Activated CD8-positive, alpha-beta T cell treated with anti-CD3 and anti-CD28 coated beads, Interleukin-2, amount 10 ng/mL, durations not matched to agents 7 days and 5 days (primary cell): ENCODE measurements at places on chromosomes 3 and 15.

DNA sequence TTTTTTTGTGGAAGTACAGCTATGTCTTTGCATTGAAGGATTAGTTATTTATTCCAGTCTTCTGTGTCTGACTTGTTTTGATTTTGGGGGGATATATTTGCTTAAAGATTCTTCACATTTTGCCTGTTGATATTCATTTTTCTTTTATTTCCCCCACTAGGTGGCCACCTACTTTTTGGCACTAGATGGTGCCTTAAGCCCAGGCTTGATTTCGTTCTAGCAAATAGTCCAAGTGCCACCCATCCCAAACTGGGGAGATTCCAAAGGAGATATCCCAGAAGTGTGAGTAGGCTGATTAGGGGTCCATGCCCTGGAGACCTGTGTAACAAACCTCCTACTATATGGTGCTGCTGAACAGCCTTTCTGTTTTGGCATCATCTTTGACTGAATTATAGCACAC, 80.0 kb upstream of the SPATA16 start:
- H3K27me3 ChIP-seq = no peaks in the 10 kb centered on the region
- no peaks in the 10 kb centered on the region for H3K4me1 ChIP-seq
- H3K4me3 ChIP-seq = no peak overlapping the region
- no peak for DNase-seq
- no peak overlapping the region for H3K27ac ChIP-seq
- H3K36me3 ChIP-seq = no peaks in the 10 kb centered on the region

GRCh38 chr3:77222701-77223100, 182.8 kb downstream of the ROBO2 start:
- H3K4me3 ChIP-seq = no peak overlapping the region
- no peaks in the 10 kb centered on the region for H3K27me3 ChIP-seq
- no peaks in the 10 kb centered on the region for H3K36me3 ChIP-seq

- no peaks in the 10 kb centered on the region for H3K4me1 ChIP-seq
- no peaks in the 10 kb centered on the region for H3K27me3 ChIP-seq
- no peak overlapping the region for H3K27ac ChIP-seq
- peaks cover 5% of the 10 kb centered on the region for H3K36me3 ChIP-seq
Measured at GRCh38 chr3:38536671-38537070, 40.5 kb downstream of the EXOG start.

- no peak overlapping the region for H3K4me3 ChIP-seq
- H3K4me1 ChIP-seq = peaks cover 1% of the 10 kb centered on the region
- no peaks in the 10 kb centered on the region for H3K36me3 ChIP-seq
- peaks cover 3% of the 10 kb centered on the region for H3K27me3 ChIP-seq
Measured at GRCh38 chr3:159813822-159814531, 174.7 kb upstream of the IL12A start.

- H3K36me3 ChIP-seq = no peaks in the 10 kb centered on the region
- DNase-seq = no peak
- H3K4me1 ChIP-seq = no peaks in the 10 kb centered on the region
- H3K27me3 ChIP-seq = peaks cover 6% of the 10 kb centered on the region
Measured at GRCh38 chr3:107826727-107827126, 264.1 kb downstream of the CD47 start.

DNA sequence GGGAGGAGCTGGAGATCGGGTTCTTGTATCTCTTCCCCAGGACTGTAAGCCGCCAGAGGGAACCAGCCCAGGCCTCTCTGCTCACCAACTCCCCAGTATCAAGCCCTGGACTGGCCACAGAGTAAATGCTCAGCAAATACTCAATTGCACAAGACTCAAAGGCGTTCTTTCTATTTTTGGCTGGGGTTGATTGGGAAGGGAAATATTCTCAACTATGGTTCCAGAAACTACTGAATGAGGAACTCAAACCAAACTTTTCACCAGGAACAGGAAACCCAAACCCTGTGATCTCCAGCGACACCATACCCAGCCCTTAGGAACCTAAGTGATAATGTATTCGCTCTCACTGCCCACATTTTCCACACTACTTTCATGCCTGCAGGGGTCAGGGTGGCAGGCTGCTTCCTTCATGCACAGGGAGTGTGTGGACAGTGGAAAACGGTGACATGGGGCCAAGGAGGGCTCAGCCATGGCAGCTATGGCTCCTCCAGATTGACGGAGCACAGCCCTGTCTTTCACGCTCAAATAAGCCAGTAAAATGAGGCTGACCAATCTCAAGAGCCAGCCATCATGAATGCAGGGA, 124.7 kb upstream of the RAD18 start:
- H3K27ac ChIP-seq = no peak overlapping the region
- peaks cover 1% of the 10 kb centered on the region for H3K27me3 ChIP-seq
- H3K36me3 ChIP-seq = no peaks in the 10 kb centered on the region
- no peak overlapping the region for H3K4me3 ChIP-seq
- DNase-seq = no peak

DNA sequence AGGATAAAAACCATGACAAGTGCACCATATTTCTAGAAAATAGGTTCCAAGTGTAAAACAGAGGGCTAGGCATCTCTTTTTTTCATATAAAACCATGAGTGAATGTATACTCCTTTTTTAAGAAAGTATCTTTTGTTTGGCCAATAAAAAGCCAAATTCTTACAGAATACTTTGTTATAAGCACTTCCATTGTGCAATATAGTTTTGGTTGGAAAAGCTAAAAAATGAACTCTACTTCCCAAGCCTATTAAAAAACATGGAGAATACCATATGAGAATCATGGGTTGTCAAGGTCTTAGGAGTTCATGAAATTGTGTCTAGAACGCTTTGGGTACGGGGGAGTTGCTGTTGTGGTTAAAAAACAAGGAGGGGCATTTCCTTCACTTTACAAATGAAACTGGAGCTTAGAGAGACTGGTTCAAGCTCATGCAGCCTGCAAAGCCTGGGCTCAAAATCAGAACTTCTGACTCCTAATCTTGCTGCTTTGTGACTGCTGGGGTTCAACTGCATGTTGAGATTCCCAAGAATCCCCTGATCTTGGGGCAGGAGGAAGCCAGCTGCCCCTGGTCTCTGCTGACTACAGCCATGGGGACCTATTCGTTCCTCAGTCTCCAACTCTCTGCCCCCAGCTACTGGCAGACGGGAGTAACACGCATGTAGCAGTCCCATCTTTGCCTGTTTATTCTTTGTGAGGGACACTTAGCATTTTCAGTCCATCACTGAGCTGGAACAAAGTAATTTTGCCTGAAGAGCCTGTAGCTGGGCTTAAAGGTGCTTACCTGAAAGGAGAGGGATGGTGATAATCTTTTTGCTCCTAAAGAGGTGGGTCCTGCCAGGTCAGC, 229.1 kb downstream of the CHST2 start:
- no peaks in the 10 kb centered on the region for H3K27me3 ChIP-seq
- no peak for DNase-seq
- no peak overlapping the region for H3K27ac ChIP-seq
- no peak overlapping the region for H3K4me3 ChIP-seq
- H3K4me1 ChIP-seq = peaks cover 19% of the 10 kb centered on the region
- no peaks in the 10 kb centered on the region for H3K36me3 ChIP-seq

DNA sequence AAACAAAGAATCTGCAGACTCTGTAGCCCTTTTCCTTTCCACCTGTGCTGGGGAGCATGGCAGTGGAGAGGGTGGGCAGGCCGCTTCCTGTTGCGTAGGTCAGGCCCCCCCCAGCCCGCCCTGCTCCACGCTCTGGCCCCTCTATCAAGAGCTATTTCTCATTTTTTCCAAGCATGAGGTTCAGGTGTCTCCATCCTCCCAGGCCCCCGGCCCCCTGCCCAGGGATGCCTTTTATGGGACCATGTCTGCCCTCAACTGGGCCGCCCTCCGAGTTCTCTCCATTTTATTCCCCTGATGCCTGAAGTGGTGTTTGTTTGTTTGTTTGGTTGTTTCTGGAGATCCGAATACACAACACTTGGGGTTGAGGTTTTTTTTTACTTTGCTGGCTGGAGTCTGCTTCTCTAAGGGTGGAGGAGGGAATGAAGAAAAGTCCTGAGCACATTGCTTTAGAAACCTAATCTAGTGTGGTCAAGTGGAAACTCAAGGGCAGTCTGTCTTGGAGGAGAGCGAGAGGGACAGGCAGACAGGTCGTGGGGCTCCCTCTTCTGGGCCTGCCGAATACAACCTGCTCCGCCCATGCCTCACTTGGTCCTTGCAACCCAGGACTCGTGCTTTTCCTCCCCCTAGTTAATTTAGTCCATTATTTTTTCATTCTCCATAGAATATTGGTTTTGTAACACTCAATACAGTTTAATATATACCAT, 176.5 kb upstream of the LYSMD4 start:
- H3K4me3 ChIP-seq = no peak overlapping the region
- no peaks in the 10 kb centered on the region for H3K36me3 ChIP-seq
- no peak for DNase-seq

GRCh38 chr3:127106456-127106855, 86.5 kb upstream of the PRR23E start:
- peaks cover 7% of the 10 kb centered on the region for H3K27me3 ChIP-seq
- H3K36me3 ChIP-seq = no peaks in the 10 kb centered on the region
- no peak for DNase-seq
- no peak overlapping the region for H3K27ac ChIP-seq

DNA sequence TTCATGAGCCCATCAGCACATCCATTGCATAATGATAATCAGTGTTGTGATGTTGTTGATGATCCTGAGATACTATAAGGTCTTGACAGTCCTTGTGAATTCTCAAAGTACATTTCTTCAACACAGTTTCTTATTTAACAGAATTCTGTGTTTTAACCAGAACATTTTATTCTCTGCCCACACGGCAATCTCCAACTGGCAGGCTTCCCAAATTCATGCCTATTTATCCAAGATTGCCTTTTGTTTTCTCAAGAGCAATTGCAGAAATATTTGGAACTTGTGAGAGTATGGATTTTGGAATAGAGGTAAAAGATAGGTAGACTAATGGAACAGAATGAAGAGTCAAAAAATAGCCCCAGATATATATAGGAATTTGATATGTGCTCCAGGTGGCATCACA, 116.0 kb downstream of the UACA start:
- peaks cover 48% of the 10 kb centered on the region for H3K27me3 ChIP-seq
- H3K27ac ChIP-seq = no peak overlapping the region
- no peaks in the 10 kb centered on the region for H3K4me1 ChIP-seq
- no peak for DNase-seq

GRCh38 chr3:14458434-14459275, 56.2 kb downstream of the SLC6A6 start:
- peaks cover 14% of the 10 kb centered on the region for H3K4me1 ChIP-seq
- no peak overlapping the region for H3K4me3 ChIP-seq
- DNase-seq = no peak
- peak overlapping the region; percentile 37 for H3K27ac ChIP-seq
- H3K27me3 ChIP-seq = no peaks in the 10 kb centered on the region

- no peaks in the 10 kb centered on the region for H3K36me3 ChIP-seq
- H3K27ac ChIP-seq = no peak overlapping the region
- no peaks in the 10 kb centered on the region for H3K27me3 ChIP-seq
Measured at GRCh38 chr15:97745481-97746071, 214.9 kb upstream of the ARRDC4 start.

GRCh38 chr3:174191380-174191779, 667.8 kb upstream of the NAALADL2 start:
- H3K27me3 ChIP-seq = no peaks in the 10 kb centered on the region
- no peak overlapping the region for H3K4me3 ChIP-seq
- H3K27ac ChIP-seq = no peak overlapping the region
- DNase-seq = no peak

DNA sequence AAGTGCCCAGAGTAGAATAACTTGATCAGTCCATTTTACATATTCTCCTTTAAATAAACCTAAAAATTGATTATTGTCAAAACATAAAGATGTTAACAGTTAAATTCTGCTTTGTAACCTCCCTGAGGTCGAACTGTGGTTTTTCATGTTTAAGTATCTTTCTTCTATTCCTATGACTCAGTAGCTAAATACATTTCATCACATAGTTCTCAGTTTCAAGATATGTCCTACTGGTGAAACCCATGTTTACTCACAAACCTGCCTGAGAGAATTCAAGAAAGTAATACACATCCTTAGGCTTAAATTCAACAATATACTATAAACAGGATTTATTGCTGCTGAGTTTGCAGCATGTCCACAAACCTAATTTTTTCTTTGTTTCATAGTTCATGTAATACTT, 692.9 kb downstream of the ZPLD1 start:
- H3K4me1 ChIP-seq = no peaks in the 10 kb centered on the region
- H3K27me3 ChIP-seq = no peaks in the 10 kb centered on the region
- no peak overlapping the region for H3K27ac ChIP-seq
- no peaks in the 10 kb centered on the region for H3K36me3 ChIP-seq

GRCh38 chr3:115418583-115418982, 204.7 kb upstream of the GAP43 start:
- peaks cover 6% of the 10 kb centered on the region for H3K4me1 ChIP-seq
- H3K36me3 ChIP-seq = no peaks in the 10 kb centered on the region
- H3K27me3 ChIP-seq = no peaks in the 10 kb centered on the region

DNA sequence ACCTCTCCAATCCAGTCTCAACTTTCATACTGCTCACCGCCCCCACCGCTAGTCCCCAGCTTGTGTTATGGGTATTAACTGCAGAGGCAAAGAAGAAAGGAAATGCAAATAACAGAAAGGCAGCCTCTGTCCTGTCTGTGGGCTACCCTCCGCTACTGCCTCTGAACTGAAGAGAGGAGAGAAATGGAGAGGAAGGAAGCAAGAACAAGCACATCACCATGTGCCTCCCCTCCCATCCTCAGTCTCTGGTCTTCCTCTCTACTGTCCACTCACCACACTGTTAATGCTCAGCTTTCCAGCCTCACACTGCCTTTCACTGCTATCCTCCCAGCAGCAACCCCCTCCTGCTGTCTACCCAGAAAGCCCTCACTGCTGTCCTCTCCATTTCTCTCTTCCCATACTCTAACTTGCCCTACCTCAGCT, 139.0 kb upstream of the SLC2A2 start:
- H3K36me3 ChIP-seq = peaks cover 39% of the 10 kb centered on the region
- no peak for DNase-seq
- H3K4me1 ChIP-seq = peaks cover 20% of the 10 kb centered on the region

DNA sequence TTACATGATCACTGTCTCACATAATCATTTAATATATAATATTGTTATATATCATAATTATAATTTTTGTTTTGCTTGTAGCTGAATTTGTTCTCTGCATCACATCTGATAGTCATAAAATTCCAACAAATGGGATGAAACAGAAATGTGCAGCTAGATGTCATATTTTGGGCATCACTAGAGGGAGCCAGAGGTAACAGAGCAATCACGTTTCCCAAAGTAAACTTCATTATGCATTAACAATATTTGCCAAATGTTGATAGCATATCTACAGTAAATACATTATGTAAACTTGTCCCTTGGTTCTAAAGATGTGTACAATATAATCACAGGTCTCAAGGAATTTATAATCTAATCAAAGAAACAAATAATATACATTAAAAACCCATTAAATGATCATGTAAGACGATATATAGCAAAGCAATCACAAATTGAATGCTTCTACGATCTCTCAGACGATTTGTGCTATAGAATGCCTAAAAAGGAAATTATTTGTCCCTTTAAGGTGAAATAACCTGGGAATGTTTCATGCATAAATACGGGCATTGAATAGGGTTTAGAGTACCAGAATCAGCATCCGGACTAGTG, 234.2 kb upstream of the MCTP2 start:
- H3K4me1 ChIP-seq = no peaks in the 10 kb centered on the region
- H3K27ac ChIP-seq = no peak overlapping the region
- no peaks in the 10 kb centered on the region for H3K36me3 ChIP-seq
- DNase-seq = no peak
- H3K4me3 ChIP-seq = no peak overlapping the region
